ENCODE measurements at places on chromosomes 1 and 21.

- DNase-seq: no peak
Observed at GRCh38 chr1:29599071-29599470, 362.7 kb downstream of the PTPRU start.

DNA sequence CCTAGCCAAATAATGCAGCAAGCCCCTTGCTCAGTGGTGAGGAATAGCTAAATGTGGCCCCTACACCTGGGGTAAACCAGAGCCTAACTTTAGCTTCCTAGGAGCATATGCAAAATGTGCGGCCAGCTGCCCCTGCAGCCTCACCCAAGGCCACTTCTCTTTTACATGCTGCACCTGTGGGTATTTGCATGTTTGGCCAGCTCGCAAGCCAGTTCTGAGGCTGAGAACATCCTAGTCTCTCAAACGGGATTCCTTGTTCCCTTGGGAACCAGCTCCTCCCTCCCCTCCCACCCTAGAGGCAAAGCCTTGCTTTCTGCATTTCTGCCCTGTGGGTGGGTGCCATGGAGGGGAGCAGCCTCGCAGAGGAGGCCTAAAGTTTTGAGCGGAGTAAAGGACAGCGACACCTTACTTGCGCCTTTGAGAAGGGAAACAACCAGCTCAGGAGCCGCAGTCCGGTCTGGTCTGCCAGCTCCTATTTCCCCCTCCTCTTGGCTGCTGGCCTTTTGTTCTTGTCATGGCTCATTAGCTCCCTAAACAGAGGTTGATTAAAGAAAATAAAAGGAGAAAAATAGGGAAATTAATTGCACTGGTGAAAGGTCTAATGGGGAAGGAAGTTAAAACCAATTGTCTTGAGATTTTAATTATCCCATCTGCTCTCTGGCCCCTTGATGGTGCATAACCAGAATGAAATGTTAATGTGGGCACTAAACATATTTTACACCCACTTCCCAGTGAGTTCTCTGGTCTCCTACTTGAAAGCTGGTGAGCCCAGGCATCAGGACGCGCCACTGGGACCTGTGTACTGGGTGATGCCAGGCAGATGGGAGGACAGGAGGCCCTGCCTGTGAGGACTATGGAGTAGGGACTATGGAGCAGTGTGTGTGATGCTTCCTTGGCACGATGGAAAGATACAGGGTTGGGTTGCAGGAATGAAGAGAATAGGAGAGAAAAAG is 68.7 kb downstream of the TEX35 start:
- no peak for DNase-seq

DNA sequence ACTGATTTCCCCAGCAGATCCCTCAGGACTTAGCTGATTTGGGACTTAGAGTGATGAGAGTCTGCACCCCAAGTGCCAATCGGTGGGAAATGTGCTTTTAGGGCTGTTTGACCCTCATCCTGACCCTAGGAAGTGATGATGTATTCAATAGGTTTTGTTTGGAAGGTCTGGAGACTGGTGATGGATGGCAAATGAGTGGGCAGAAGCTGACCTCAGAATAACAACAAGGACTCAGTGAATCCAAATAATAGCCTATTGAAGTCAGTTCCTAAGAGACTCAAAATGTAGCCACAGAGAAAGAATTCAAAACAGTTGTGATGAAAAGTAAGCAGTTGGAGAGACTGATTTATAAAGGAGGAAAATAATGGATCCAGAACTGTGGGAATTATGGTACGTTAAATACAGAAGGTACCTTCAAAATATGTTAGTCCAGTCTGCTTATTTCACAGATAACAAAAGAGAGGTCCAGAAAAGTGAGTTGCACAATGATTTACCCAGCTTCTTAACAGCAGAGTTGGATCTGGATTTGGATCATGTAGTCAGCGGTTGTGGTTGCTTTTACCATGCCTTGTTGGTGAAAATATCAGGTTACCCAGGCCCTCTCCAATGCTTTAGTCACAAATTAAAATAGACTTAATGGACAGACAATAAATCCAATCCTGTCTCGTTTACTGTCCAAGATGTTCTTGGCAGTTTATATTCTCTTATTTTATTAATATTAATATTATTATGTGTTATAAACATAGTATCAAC is 123.0 kb upstream of the PTBP2 start:
- no peak for DNase-seq

GRCh38 chr1:14987829-14988603 is 165.5 kb upstream of the TMEM51 start:
- no peak for DNase-seq

All from cortex of kidney (tissue), 1 donor.